ENCODE measurements at places on chromosomes 5 and 9.

- DNase-seq, result no peak
Observed at GRCh38 chr5:71482132-71482531, 26.7 kb downstream of the BDP1 start.

- no peak for DNase-seq
Observed at GRCh38 chr9:118686959-118687358, 682.3 kb downstream of the BRINP1 start.

DNA sequence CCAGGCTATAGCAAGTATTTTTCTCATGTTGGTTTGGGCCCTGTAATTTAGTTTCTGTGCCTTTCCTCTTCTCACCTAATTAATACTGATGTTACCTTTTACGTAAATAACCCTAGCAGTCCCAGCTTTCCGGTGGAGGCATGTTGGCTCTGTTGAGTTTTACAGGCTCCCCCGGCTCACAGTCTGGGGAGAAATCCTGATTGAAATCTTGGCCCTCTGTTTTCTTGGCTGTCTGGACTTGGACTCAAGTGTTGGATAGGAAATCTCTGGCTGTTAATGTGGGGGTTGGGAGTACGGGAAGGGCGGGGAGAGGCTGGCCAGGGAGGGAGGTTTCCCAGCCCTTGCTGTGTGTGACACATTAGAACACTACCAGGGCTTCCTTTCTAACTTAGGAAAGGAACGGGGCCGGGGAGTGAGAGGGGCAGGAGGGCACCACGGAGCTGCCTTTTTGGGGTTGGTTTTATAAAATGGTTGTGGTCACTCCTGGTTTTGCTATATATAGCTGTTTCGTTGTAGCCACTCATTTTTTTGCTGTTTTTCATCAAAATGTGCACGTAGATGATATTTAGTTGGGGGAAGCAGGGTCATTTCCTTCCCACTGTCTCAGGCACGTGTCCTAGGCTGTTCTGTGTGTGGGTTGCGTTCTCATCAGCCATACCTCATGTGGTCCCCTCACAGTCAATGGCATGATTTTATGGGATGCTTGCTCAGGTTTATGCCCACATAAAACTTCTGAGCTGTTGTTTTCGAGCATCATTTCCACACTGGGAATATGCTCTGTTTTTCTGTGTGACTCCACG is 11.0 kb downstream of the TRIO start:
- no peak for DNase-seq

DNA sequence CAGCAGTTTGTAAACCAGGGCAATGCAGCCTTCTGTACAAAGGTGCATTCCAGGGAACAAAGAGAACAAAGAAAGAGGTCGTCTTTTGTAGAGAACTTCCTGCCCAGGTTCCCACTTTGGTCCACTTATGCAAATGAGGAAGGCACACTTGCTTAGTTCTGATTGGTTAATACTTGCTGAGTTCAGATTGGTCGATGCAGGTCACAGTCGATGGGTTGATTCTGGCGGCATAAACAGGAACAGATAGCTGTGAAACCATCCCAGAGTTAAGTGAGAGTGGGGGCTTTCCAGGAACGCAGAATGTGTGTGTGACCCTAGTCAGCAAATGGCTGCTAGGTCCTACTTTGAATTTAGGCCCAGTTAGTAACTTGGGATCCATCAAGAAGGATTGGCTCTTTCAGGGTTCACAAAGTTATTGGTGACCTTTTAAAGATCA is 1.8 kb upstream of the ADAMTS13 start:
- no peak for DNase-seq

- no peak for DNase-seq
Observed at GRCh38 chr5:178630475-178630930, 3.7 kb upstream of the CLK4 start.

GRCh38 chr5:53826504-53826903 is 266.1 kb downstream of the NDUFS4 start:
- no peak for DNase-seq

DNA sequence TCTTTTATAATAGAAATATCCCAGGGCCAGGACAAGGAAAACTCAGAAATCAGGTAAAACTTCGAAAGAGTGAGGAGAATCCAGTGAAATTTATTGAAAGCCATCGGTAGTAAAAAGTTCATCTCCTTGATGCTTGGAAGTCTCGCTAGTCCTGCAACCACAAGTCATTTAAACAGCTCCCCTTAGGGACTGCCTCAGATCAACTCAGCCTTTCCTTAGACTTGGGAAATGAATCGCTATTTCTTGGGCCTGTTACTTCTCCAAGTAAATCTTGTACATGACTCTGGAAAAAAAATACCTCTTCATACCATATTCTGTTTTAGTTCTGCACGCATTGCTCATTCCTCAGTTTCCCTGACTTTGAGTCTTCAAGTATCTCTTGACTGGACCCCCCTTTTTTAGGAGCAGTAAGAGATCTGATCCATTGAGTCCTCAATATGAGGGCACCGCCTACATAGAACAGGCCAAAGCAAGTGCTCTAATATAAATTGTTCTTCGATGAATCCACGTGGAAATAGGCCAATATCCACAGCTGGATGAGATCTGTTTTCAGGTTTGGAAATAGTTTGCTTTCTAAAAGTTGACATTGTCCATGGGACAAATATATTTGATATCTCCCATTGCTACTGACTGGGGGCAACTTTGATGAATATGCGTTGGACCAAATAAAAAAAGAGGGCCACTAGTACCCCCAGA is 114.2 kb downstream of the PRDM6 start:
- DNase-seq, result no peak

- DNase-seq, result no peak
Observed at GRCh38 chr5:72608297-72608696, 101.1 kb upstream of the ZNF366 start.

DNA sequence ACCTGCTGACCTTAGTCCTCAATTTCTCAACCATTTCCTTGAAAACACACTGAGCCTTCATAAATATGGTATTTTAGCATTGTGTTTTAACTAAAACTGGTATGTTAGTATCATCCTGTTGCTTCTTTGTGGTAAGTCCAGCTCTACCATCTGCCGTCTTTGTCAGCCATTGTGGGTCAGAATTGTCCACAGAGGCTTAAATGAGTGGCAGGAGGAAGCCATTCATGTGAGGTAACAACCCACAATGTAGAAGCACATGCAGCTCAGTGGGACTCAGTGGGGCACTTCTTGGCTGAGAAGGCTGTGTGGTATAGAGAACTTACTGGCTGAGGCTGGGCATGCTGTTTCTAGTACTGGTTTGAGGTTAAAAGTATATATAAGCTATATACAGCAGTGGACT is 149.2 kb upstream of the NR3C1 start:
- DNase-seq, result no peak

GRCh38 chr9:133694686-133695085 is 43.5 kb downstream of the SARDH start:
- DNase-seq, result no peak

- no peak for DNase-seq
Observed at GRCh38 chr5:146109379-146109778, 4.0 kb upstream of the PLAC8L1 start.

DNA sequence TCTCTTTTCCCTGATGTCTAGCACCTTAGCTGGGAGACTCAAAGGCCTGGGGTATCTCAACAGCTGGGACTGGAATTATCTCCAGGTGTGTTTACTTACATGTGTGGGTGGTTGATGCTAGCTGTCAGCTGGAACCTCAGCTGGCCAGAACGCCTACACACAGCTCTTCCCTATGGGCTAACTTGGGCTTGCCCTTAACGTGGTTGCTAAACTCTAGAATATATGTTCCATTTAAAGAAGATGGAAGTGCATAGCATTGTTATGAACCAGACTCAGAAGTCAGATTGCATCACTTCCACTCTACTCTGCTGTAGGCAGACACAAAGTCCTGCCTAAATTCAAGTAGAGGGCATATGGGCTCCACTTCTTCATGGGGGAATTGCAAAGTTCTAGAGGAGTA is 29.3 kb downstream of the SGCD start:
- DNase-seq, result no peak

DNA sequence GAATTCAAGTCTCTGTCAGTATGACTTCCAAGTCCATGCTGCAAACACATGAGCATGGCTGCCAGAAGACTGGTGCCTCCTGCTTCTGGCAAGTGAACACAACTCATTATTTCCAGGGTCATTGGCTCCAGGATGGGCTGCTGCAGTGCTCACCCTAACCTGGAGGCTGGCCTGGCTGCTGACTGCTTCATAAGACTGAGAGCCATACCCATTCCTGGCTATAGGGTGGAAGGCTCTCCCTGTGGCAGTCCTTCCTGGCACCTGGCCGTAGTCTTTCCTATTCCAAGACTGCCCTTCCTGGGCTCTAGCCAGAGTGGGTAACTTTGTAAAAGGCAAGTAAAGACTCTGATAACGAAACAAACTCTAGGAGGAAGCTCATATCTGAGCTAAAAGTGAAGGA is 51.2 kb downstream of the CXXC5 start:
- DNase-seq, result no peak

DNA sequence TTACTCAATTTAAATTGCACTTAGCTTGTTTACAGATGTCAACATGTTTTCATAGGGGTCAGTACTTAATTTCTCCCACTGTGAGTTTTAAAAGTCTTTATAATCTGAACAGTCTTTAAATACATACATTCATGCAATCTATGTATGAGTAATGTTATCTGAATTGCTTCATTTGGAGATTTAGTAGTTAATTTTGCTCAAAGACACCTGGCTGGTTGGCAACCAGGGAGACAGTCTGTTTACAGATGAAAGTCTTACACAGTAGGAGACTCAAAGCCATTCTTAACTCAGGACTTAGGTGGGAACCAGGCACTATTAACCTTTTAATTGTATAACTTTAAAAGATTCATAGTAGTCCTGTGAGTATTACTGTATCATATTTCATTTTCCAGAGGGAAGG is 29.3 kb downstream of the DAB2 start:
- DNase-seq, result no peak

- DNase-seq, result no peak
Observed at GRCh38 chr5:144072518-144072927, 97.9 kb downstream of the YIPF5 start.

- no peak for DNase-seq
Observed at GRCh38 chr9:114313186-114313585, 9.7 kb upstream of the ORM1 start.

GRCh38 chr5:111680737-111681413 is 76.1 kb downstream of the NREP start:
- DNase-seq, result no peak

GRCh38 chr5:1891391-1891790 is 8.7 kb upstream of the IRX4 start:
- no peak for DNase-seq

DNA sequence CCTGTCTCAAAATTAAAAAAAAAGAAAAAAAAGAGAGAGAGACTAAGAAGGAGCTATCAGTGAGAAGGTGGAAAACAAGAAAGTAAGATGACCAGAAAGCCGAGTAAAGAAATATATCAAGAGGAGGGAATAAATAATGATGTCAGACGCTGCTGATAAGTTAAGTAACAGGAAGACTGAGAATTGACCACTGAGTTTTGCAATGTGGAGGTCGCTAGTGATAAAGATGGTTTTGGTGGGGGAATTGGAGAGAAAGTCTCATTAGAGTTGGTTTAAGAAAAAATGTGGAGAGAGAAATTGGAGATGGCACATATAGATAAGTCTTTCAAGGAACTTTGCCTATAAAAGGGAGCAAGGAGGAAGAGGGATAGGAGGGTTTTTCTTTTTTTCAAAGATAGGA is 91.9 kb downstream of the RAD23B start:
- DNase-seq, result no peak

GRCh38 chr9:119368179-119368578 is 1.1 kb downstream of the BRINP1 start:
- DNase-seq, result no peak

DNA sequence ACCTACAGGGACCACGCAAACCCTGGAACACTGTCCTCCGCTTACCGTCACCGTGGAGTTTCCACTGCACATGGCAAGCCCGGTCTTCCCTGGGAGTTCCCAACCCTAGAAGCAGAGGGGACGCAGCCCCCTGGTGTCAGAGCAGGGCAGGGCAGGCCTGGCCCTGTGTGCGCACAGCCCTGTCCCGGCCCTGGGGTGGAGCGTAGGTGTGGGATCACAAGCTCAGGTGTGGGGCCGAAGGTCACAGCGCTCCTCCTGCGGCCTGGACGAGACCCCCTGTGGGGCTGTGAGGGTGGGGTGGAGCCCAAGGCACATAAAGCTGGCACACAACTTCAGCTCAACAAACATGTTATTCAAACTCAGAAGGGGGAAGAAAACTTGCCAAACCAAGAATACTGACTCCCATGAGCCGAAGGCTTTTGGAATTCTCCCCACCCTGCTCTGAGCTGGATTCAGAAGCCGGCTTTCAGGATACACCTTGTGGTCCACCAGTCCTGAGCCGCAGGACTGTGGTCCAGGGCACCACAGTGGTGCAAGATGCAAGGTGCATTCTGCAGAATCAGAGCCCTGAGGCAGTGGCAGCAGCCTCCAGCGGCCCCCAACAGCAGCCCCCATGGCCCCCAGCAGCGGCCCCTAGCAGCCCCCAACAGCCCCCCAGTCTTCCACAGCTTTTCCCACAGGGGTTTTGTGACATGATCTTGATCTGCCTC is 11.8 kb upstream of the EXOC3 start:
- no peak for DNase-seq

- DNase-seq, result no peak
Observed at GRCh38 chr5:78523314-78524193, 125.0 kb downstream of the LHFPL2 start.

DNA sequence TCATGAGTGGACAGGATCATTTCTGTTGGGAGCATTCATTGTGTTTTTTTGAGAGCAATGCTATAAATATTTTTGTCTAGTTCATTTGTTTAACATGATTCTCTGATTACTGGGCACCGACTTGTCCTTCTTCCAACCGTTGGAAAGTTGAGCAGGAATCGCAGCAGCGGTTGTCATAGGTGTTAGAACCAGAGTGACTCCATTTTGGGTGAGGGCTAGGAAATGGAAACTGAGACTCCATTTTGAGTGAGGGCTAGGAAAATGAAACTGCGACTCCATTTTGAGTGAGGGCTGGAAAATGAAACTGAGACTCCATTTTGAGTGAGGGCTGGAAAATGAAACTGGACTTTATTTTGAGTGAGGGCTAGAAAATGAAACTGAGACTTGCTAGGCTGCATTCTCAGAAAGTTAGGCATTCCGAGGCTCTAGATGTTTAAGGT is 100.6 kb downstream of the ICE1 start:
- DNase-seq, result no peak

DNA sequence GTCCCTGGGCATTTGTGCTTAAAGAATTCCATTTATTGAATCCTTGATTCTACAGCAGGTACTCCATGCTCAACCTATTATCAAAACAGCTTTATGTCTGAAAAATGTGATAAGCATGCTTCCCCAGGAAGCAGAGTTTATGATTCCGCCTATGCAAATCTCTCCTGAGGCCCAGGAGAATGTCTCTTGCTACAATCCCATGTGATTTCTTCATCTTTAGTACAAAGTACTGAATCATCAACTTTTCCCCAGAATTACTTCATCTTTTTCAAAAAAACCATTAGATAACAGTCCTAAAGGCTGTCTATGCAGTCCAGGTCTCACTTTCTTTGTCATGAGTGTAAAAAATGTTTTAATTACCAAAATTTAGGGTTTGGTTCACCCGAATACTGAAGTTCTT is 130.2 kb upstream of the ADAMTSL1 start:
- no peak for DNase-seq

DNA sequence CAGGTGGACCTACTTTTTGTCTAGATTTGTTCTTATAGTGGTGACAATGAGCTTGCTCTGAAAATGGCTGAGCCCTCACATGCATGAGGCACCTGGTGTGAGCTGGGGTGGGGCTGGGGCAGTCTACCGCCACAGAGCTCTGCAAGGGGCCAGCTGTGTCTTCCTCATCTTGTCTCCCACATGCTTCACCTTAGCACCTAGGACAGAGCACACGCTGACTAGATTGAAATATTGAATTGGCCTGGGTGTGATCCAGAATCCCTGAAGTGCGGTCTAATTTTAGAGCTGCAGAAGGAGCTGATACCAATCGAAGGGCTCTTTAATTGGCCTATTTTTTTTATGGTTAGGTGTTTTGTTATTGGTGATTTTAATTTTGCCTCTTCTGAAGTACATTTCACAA is 126.1 kb upstream of the NFIB start:
- DNase-seq, result no peak
